Stimulated activated CD4-positive, alpha-beta T cell treated with anti-CD3 and anti-CD28 coated beads, Interleukin-1b, Interleukin-23, amount 100 ng/mL, for 1 hour (primary cell): ENCODE measurements at places on chromosomes 12 and 14.

- no peak for DNase-seq
Measured at GRCh38 chr12:24173067-24173466, 223.6 kb upstream of the SOX5 start.

- no peak for DNase-seq
Measured at GRCh38 chr12:39272871-39273655, 169.9 kb downstream of the KIF21A start.

DNA sequence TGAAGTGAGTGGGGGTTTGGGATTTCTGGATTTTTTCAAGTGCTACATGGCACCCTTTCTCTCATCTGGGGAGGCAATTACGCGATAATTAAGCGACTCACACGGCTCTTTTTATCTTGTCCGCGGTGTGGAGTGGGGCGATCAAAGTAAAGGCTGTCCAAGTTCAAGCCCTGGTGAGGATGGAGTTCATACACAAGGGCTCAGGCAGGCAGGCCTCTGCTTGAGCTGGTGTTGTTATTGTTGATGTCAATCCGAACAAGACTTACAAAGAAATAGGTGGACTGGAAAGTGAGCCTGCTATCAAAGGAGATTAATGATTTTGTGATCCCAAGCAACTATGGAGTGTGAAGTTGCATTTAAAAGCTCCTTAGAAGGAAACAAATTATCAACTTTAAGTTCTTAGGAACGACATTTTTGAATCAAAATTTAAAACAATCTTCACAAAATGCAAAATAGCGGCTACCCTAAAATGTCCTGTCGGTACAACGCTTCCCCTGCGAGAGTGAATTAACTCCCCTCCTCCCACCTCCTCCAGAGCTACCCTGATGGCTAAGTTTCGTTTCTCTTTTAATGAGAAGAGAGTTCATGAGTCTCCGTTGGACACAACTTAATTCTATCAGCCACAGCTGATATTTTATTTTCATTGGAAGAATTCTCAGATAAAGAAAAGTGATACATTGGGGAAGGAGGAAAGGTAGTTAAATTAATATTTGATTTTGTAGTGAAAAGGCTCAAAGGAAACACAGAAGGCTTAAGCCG is 5.9 kb downstream of the FOXA1 start:
- no peak for DNase-seq

DNA sequence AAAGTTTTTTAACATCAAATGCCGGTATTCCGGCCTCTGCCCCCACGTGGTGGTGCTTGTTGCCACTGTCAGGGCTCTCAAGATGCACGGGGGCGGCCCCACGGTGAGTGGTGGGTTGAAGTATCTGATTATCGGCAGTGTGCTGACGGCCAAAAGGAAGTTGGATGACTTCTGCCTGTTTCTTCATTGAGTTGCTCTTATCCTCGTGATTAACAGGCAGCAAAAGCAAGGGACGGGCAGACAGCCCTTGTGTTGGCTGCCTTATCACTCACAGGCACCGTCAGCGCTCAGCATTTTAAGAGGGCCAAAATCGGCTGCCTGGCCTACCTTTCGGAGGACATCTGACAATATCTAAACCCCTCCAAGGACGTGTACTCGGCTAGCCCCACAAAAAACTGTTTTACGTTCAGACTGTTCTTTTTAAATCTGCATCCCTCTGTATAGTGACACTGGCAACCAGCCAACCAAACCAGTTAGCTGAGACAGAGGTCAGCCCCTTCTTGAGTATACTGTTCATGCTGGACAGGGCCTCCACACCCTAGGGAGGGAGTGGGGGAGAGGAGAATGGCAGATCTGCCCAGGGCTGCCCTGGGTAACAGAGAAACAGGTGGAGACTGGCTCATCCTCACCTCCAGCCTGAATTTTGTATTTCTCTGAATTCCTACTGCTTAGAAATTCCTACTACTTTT is 22.9 kb upstream of the AKAP5 start:
- no peak for DNase-seq

GRCh38 chr14:105484069-105484996 is 2.4 kb upstream of the CRIP1 start:
- DNase-seq = no peak
